ENCODE measurements at places on chromosomes 7 and 10.

GRCh38 chr10:23436983-23437382 lies 1.9 kb upstream of the OTUD1 start:
- DNase-seq: no peak

- DNase-seq: no peak
Observed at GRCh38 chr7:151211155-151211772, 976 bp upstream of the H2BK1 start.

DNA sequence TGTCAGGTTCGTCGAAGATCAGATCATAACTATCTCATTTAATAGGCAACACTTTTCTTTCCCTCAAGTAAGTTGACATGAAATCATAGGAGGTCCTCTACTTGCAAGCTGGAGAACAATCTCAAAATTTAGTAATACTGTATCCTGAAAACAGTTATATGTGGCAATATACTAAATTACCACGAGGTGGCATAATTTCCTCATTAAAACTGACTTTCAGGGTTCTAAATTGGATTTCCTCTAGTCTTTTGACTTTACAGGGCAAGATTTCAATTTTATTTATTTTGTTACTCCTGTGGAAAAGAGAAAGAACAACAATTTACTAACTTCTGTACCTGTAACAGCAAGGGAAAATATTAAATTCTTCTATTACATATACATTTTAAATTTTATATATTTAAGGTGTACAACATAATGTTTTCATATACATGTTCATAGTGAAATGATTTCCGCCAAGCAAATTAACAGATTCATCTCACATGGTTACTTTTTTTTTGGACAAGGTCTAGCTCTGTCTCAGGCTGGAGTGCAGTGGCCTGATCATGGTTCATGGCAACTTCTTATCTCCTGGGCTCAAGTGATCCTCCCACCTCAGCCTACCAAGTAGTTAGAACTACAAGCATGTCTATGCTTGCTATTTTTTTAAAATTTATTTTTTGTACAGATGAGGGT lies 53.4 kb upstream of the CYP2C18 start:
- no peak for DNase-seq

DNA sequence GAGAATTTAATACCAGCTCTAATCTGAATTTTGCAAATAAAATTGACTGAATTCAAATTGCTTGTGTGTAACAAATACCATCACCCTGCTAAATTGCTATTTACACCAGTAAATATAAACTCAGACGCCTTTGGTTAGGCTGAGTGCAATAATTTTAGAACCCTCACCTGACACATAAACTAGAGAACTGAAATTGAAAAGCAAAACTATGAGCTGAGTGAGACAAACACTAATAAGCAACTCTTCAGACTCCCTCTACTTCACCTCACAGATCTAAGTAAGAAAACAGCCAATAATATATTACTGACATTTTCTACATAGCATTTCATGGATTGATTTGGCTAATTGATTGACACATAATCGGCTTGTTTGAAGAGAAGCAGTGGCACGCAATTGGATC lies 621.2 kb downstream of the REEP3 start:
- DNase-seq: no peak

GRCh38 chr7:96739167-96739566 lies 29.5 kb upstream of the SEM1 start:
- DNase-seq: no peak

GRCh38 chr7:107996072-107996882 lies 6.7 kb downstream of the LAMB1 start:
- DNase-seq: no peak

GRCh38 chr10:84945791-84946190 lies 617.4 kb downstream of the CCSER2 start:
- DNase-seq: no peak

DNA sequence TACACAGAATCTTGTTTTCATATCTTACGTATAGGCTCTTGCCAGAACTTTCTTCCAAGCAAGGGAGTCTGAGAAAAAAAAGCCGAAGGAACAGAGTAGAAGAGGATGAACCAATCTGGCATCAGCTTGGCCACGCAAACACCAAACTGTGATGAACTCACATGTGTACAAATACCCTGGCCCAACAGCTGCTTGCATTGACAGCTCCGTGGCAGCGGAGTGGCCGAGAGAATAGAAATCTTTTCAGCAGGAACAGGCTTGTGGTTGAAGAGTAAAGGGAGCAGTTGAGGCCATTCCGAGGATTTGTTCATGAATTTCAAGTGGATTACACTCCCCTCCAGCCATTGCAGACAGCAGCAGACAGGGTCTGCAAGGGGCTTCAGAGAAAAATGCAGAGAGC lies 173.8 kb upstream of the PLXNA4 start:
- DNase-seq: no peak
